ENCODE measurements at places on chromosomes 2 and 18.

GRCh38 chr2:183059561-183059960 lies 19.0 kb upstream of the DUSP19 start:
- DNase-seq: peak; percentile 74

DNA sequence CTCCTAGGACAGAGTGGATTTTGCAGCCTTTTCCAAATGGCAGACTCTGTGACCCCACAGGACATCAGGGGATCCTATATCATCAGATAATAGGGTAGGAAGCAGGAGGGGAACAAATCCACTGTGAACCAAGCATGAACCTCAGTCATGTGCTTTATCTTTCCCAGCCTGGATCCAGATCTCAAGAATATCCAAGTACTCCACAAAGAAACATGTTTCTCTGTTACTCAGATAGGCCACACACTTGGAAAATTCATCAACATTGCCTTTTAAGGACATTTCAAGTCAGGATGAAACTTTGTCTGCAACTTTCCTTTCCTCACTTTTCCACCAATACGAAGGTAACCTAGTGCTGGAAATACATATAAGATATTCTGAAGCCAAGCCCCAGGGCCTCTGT lies 85.8 kb downstream of the RDH14 start:
- DNase-seq: no peak

- DNase-seq: no peak
Measured at GRCh38 chr18:26367425-26367824, 141.2 kb downstream of the TAF4B start.

DNA sequence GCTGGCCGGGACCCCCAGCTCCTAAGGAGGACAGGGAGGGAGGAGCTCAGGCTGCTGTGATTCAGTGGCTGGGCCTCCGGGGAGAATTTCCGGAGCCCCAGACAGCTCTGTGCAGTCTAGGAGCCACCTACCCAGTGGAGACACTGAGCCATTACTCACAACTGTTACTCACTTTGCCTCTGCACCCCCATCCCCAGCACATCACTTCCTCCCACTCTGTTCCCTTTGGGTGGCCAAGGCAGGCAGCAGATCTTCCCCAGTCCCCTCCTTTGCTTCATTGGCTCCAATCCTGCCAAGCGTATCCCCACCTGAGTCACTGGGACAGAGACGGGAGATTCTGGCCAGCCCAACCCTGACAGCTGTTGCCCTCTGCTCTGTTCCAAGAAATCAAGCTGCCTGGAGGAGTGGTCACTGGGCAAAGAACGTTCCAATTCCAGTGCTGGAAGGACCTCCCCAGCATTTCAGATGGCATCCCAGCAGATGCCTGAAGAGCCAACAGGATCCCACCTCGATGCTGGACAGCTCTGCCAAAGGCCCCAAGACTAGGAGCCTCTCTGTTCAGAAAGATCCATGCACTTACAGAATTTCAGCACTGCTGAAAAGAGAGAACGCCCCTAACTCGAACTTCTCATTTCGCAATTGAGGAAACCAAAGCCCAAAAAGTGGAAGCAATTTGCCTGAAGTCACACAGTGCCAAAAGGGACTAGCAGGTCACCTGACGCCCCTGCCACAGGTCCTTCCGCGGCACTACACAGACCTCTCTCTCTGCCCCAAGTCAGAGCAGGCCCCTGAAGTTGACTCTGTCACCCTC lies 68.3 kb downstream of the TNS1 start:
- DNase-seq: peak; percentile 98

DNA sequence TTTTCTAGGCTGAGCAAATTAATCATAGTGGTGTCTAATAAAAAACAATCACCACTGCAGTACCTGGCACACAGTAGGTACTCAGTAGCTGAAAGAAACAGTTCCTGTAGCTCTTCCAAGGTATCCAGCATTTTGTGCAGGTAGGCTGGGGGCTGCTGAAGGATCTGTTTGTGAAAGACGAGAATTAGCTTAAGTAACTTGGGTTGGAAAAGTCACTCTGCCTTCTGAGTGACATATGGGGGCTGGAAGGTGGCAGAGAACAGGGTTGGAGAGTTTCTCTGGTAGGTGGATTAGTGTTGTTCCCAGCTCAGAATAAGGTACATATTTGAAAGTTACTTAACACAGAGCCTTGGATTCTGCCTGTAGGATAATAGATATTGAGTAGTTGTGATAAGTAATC lies 72.8 kb downstream of the FMNL2 start:
- no peak for DNase-seq

DNA sequence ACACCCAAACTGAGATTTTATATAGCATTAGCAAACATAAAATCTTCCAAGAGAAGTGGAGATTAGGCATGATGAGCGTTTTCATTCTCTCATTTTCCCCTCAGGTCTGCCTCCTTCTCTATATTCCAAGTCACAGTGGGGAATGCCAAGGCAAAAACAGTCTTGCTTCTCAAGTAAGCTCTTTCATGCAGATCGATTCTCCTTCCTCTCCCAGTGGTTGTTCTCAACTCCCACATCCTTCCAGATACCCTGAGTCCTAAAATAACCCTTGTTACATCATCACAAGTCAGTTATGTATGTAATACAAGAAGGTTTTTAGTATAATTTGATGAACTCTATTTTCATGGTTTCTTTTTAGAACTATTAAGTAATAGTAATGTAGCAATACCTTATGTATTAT lies 150.6 kb downstream of the TXNL1 start:
- DNase-seq: no peak

DNA sequence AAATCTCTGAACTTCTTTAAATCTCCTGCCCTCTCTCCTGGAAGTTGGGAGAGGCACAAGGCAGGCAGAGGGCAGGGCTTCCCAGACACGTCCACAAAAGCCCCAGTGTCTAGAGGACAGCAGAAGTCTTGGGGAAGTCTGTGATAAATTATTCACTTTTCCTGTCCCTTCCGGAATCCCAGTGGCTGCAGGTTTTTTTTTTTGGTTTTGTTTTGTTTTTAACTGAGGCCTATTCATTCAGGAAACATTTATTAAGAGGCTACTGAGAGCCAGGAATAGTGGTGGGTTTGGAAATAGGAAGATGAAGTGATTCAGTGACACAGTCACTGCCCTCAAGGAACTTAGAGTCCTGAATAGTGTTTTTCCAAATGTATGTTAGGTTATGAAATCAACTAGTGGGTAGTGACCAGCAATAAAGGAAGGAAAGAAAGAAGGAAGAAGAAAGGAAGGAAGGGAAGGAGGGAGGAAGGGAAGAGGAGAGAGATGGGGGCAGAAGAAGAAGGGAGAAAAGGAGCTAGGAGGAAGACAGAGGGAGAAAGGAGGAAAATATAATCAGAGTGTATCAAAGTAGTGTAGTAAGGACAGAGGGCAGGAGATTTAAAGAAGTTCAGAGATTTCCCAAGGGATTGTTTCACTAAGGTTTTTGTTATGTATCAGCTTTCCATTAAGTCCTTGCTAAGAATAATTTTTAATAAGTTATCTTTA lies 98.9 kb upstream of the ZFP36L2 start:
- no peak for DNase-seq

DNA sequence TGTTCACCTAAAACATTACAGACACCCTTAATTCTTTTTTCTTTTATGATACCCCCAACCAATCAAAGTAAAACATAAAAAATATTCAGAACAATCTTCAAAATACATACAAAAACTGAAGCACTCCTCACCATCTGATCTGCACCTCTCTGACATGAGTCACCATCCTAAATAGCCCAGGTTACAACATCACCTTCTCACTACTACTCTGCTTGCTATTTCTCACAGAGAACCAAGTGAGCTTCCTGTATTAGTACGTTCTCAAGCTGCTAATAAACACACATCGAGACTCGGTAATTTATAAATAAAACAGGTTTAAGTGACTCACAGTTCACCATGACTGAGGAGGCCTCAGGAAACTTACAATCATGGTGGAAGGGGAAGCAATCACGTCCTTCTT lies 183.5 kb downstream of the CBLN2 start:
- DNase-seq: no peak

DNA sequence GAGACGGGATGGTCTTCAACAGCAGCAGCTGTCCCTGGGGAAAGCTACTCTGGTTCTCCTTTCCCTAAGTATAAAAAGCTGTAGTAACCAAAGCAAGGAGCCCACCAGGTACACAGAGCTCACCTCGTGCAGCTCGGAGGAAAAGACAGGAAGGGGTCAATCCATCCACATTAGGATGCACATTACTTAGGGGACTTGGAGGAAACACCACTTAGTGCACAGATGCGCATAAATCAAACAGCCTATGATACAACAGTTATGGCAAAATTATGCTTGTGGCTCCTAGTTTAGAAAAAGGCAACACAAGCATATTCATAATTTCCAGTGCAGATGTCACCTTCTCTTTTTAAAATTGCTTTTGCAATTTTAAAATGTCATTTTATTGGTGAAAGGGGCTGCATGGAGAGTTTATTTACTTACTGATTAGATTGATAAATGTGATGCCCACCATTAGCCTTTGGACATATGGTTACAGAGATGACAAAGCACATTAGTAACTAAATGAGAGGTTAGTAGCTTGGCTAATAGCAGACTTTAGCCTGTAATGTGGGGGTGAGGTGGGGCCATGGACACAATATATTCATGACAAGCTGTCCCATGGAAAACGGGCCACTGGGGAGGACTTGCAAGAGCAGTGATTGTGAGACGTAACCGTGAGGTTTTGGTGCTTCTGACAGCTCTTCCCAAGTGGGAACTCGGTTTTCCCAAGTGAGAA lies 199.8 kb downstream of the MYT1L start:
- DNase-seq: no peak

GRCh38 chr2:202094426-202094986 lies 21.5 kb downstream of the KIAA2012 start:
- DNase-seq: no peak

- DNase-seq: no peak
Measured at GRCh38 chr2:74439803-74440377, 1.8 kb downstream of the RTKN start.

GRCh38 chr18:52130624-52131301 lies 209.2 kb upstream of the DCC start:
- DNase-seq: no peak

DNA sequence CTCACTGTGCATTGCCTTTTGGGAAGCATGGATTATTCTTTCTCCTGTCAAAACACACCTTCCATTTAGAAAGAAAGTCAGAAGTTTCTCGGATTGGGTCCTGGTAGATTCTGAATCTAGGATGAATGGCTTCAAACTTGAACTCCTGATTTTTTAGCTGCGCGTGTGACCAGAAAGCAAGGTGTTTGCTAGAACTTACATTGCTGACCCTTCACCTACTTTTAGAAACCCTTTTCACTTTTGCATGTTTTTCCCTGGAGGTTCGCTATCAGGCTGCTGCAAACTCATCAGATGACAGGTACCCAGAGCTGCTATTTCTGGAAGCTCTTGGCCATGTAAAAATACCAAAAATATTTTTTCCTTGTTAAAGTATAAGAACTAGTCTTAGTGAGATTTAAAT lies 132.0 kb downstream of the QPCT start:
- no peak for DNase-seq

- DNase-seq: peak; percentile 81
Measured at GRCh38 chr2:173874894-173875237, 90.3 kb downstream of the SP3 start.

- DNase-seq: no peak
Measured at GRCh38 chr2:28074137-28074536, 183.6 kb downstream of the BABAM2 start.

DNA sequence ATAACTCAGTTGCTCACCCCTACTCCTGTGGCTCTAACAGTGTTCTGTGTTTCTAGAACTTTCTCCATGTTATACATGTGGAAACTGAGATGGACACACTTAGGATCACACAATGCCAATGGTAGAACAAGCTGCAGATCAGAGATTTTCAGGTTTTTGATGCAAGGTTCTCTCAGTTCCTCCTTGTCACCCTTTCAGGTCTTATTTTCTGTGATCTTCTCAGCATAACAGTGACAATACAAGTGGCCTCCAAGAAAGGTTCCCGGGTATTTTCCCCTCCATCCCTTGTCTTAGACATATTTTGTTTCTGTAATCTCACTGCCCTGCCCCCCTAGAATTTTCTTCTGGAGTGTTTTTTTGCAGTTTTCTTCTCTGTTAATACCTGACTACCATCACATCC lies 6.2 kb upstream of the MGAT5 start:
- DNase-seq: no peak

GRCh38 chr2:238504181-238504931 lies 77.6 kb downstream of the ASB1 start:
- DNase-seq: no peak

GRCh38 chr2:122072666-122073065 lies 317.2 kb downstream of the TSN start:
- no peak for DNase-seq

DNA sequence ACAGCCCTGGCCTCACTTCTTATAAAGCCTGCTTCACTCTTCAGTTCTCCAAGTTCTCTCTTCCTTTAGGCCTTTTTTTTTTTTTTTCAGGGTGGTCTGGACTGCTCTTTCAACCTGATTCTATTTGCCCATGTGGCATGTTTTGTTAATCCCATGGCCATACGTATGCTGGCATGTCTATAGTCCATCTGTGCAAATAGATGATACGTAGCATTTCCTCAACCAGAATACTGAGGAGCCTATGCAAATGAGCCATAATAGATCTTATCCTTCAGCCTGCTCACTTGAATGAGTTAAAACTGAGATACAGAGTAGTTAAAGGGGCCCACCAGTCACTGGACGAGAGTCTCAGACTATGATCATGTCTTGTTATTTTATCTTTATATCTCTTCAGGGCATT lies 265.2 kb upstream of the CXCR4 start:
- DNase-seq: no peak

DNA sequence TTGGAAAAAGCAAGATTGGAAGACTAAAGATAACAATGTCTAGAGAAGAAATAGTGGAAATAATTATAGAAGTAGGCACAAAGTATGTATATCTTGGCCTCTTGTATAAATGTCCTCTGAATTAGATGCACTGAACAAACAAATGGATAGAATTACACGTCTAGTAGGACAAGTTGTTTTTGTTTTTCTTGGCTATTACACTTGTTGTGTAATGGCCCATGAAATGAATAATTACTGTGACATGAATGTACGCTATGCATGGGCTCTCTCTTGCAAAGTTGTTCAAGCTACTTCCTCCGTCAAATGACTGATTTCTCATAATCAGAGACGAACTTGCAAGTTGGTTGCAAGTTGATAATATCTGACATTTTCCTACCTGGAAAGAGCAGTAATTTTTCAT lies 126.2 kb downstream of the PDE1A start:
- no peak for DNase-seq

GRCh38 chr2:3162442-3163077 lies 215.1 kb downstream of the EIPR1 start:
- no peak for DNase-seq

GRCh38 chr18:79796531-79797405 lies 970 bp upstream of the KCNG2 start:
- no peak for DNase-seq

DNA sequence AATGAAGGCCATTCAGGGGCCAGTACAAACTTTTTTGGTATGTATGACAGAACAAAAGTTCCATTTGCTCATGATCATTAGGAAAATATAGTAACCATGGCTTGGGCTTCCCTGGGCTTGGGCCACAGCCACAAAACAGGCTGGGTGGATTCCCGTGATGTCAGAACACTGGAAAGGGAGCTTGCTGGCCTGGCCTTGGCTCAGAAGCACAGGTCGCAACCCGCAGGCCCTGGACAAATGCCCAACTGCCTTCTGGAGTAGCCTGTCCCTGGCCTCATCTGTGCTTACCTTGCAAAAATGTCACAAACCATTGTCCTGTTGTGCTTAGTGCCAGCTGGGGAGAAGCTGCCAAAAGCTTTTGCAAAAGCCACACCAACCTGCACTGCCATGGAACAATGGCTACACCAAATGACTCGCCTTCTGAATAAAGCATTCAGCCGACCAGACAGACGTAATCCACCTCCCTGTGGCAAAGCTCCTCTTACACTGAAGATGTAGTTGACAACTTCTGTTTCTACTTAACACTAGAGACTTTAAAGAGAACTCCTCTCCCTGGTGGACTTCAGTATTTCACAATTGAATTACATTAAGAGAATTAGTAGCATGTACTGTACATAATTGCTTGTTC lies 125.5 kb downstream of the ANKRD44 start:
- DNase-seq: peak; percentile 58
